Astrocyte (in vitro differentiated cells and primary cell): ENCODE measurements at places on chromosomes 16 and 17.

DNA sequence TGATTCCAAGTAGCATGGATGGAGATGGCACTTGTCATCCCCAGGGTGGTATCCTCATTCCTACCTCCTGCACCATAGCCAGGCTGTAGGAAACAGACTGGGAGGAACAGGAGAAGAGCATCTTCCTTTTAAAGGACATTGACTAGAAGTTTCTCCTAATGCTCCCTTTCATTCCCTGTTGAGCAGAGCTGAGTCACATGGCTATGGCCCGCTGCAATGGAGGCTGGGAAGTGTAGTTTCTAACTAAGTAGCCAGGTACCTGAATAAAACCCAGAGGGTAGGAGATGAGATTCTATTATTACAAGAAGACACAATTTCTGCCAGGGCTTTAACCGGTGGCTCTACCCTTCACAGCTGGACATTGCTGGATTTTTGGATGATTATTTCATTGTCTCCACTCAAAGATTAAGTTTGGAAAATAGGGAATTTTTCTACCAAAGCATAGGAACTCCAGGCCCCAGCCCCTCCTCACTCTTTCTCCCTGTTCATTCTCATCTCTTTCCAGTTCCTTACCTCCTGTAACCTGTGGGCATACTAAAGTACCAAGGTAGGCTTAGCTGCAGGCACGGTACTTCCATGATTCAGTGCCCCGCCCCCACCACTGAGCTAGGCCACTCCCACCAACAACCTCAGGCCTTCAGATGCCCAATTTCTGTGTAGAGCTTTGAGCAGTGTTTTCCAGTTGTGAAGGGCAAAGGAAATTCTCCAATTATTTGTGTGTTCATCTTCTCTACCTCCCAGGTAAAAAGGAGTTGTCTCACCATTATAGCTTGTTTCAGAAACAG is 378.3 kb downstream of the CDH13 start:
- no peak for DNase-seq

- DNase-seq = no peak
Observed at GRCh38 chr16:84379008-84379708, 10.8 kb downstream of the ATP2C2 start.

- peak; percentile 48 for DNase-seq
Observed at GRCh38 chr17:28252436-28252835, 66.6 kb upstream of the TMEM97 start.

GRCh38 chr16:70766658-70767057 is 34.3 kb downstream of the VAC14 start:
- DNase-seq = no peak

GRCh38 chr17:47223460-47223859 is 14.3 kb downstream of the MYL4 start:
- no peak for DNase-seq

GRCh38 chr16:2969545-2970521 is 685 bp downstream of the PAQR4 start:
- peak; percentile 4 for DNase-seq

DNA sequence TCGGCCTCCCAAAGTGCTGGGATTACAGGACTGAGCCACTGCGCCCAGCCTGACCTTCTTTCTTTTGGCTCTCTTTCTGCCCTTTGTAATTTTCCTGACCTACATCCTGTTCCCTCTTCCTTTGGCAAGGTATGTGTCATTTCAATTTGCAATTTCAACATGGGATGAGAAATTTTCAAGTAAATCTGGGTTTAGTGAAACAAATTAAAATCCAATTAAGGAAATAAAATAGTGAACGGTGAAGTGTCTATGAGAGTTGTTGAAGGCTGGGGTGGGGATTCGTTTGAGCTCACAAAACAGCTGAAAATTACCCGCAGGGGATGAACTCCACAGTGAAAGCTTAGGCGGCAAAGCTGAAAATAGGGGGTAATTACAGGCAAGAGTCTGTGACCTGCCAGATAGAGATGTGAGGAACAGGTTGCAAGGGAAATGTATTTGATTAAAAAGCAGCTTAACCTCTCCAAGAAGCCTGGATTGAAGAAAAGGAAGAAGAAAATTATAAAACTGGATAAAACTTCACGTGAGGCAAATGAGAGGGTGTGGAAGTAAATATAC is 277.7 kb downstream of the UTP18 start:
- no peak for DNase-seq

GRCh38 chr17:63558441-63558840 is 8.2 kb downstream of the DCAF7 start:
- DNase-seq = no peak

- DNase-seq = peak; percentile 2
Observed at GRCh38 chr16:85798283-85798776, 1.0 kb downstream of the EMC8 start.

GRCh38 chr17:13531721-13532120 is 70.0 kb downstream of the HS3ST3A1 start:
- DNase-seq = peak; percentile 83

GRCh38 chr17:60170835-60171752 is 21.3 kb downstream of the CA4 start:
- DNase-seq = no peak

DNA sequence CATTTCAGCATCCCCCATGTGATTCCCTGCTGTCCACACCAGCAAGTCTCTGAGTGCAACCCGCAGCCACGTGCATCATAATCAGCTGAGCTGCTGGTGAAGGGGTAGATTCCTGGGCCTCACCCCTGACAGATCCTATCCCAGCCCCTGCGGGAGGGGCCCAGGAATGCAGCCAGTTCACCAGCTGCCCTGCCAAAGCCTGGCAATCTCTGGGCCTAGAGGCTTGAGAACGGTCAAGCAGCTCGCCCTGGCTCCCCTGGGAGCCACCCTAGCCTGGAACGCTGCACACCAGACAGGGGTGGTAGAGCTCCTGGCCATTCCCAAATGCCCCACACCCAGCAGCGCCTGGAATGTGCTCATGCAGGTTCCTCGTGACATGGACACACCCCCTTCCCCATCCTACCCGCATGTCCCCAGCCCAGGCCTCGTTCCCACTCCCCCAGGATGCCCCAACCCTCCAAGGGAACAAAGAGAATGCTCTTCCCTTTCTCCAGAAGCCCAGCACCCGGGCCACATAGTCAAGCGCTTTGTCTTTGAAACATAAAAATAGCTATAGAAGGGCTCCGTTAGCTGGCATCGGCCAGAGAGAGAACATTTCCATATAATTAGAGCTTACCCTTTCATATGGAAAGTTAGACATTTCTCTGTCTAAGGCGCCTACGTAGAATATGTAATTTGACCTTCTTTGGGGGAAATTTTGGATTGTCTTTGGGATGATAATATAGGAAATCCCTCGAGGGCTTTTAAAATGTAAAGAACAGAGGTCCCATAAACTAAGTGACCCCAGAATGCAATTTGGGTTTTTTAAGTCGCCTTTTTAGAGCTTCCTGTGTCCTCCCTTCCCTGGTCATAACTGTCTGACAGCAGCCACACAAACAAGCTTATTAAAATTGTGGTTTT is 3.4 kb downstream of the CEP295NL start:
- DNase-seq = no peak

- no peak for DNase-seq
Observed at GRCh38 chr17:27547301-27547683, 83.7 kb upstream of the LGALS9 start.

GRCh38 chr17:33291248-33292200 is 1.6 kb downstream of the ASIC2 start:
- DNase-seq = peak; percentile 63

DNA sequence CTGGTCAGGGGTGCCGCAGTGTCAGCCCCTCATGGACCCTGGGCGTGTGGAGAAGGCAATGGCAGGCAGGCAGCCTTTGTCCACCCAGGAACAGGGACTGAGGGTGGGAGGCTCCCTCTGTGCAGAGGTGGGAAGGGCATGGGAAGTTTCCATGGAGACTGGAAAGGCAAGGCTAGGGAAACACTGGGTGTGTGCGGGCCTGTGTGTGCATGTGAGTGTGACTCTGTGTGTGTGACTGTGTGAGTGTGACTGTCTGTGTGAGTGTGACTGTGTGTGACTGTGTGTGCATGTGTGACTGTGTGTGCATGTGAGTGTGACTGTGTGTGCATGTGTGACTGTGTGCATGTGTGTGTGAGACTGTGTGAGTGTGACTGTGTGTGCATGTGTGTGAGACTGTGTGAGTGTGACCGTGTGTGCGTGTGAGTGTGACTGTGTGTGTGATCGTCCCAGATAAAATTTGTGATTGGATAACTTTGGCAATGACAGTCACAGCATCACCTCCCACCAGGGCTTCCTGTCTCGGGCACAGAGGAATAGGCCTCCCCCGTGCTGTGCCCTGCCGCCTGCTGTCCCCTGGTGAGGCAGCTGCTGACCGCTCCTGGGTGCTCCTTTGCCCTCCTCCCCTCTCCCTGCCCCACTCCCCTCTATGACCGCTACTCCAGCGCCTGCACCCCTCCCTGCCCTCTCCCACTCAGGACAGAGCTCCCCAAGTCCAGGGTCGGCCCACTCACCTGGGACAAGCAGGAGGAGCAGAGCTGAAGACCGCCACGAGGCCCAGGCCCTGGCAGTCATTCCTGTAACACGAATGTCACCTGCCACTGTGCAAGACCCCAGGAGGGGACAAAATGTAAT is 698 bp downstream of the CD300C start:
- no peak for DNase-seq

GRCh38 chr16:85936816-85937215 is 37.9 kb downstream of the IRF8 start:
- peak; percentile 31 for DNase-seq

DNA sequence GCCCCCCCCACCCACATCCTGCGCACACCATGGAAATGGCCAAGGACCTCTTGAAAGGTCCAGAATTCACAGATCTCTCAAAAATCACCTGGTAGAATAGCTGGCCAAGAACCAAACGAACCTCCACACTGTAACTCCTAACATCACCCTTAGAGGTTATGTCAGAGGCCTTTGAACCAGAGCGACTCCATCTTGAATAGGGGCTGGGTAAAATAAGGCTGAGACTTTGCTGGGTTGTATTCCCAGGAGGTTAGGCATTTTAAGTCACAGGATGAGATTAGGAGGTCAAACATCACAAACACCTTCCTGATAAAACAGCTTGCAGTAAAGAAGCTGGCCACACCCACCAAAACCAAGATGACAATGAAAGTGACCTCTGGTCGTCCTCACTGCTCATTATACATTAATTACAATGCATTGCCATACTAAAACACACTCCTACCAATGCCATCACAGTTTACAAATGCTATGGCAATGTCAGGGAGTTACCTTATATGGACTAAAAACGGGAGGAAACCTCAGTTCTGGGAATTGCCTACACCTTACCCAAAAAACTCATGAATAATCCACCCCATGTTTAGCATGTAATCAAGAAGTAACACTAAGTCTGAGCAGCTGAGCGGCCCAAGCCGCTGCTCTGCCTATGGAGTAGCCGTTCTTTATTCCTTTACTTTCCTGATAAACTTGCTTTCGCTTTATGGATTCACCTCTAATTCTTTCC is 34.8 kb downstream of the SYCE1L start:
- no peak for DNase-seq

- no peak for DNase-seq
Observed at GRCh38 chr16:50659806-50660205, 21.3 kb downstream of the SNX20 start.

- no peak for DNase-seq
Observed at GRCh38 chr16:9402293-9402860, 310.9 kb downstream of the HAPSTR1 start.

DNA sequence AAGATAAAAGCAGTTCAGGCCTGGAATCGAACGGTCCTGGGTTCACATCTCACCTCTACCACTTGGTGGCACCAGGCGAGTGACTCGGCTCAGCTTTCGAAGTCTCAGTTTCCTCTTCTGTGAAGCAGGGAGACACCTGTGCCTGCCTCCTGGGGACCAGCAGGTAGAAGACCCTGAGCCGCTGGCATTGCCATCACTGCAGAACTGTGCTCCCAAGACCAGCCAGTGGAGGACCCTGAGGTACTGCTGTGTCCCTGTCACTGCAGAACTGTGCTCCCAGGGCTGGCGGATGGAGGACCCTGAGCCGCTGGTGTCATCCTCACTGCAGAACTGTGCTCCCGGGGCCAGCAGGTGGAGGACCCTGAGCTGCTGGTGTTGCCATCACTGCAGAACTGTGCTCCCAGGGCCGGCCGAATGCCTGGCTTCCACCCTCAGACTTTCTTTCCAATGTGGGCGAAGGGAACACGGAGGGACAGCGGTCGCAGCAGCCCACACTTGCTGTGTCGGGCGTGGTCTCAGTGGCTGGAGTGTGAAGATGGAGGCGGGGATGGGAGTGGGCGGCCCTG is 8.7 kb upstream of the SLC7A5 start:
- DNase-seq = no peak

- no peak for DNase-seq
Observed at GRCh38 chr16:85539629-85540291, 73.4 kb upstream of the GSE1 start.

DNA sequence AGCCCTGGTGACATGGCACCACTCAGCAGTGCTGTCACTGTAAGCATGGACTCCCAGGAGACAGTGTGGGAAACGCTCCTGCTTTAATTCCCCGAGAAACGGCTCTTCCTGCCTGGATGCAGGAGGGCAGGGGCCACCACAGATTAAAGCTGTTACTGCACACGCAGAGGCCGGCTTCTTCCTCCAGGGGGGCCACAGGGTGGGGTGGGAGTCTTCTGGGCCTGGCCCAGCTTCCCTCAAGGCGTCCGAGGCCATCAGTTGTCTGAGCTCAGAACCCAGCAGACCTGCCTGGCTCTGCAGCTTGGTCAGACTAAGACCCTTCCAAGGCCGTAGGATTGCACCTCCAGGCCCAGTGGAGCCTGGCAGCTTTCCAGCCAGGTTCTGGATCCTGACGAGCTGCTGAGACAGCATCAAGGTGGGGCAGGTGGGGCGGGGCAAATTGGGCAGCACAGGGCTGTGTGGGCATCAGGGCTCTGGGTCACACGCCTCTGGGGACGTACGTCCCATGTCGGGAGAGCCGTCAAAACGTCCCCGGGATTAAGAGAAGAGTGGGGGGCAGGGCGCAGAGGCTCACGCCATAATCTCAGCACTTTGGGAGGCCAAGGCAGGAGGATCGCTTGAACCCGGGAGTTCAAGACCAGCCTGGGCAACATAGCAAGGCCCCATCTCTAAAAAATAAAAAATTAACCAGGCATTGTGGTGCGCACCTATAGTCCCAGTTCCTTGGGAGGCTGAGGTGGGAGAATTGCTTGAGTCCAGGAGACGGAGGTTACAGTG is 5.0 kb upstream of the CAPN15 start:
- no peak for DNase-seq

DNA sequence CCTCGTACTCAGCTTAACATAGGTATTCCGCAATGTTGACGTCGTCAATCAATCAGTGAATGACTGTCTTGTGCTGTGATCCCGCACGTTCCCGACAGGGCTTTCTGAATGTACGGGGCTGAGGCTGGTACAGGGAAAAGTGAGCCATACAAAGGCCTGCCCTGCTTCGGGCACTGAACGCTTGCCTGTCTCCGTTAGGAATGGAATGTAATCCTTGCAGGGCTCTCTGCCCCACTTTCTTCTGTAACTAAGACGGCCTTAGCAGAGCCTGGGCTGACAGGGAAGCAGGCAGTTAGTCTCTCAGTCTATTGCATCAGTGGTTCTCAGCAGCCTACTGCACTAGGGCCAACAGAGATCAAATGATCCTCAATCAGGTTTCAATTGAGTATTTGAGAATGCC is 16.2 kb upstream of the MYH3 start:
- no peak for DNase-seq

- DNase-seq = no peak
Observed at GRCh38 chr16:1026057-1026783, 44.6 kb downstream of the SOX8 start.

GRCh38 chr16:88978608-88979346 is 1.8 kb upstream of the CBFA2T3 start:
- no peak for DNase-seq
